ENCODE measurements at places on chromosomes 5 and 9. TPM values are rescaled to one million over a fixed set of nuclear protein-coding genes. Genes with fewer than 3 reads are reported as not detected.

DNA sequence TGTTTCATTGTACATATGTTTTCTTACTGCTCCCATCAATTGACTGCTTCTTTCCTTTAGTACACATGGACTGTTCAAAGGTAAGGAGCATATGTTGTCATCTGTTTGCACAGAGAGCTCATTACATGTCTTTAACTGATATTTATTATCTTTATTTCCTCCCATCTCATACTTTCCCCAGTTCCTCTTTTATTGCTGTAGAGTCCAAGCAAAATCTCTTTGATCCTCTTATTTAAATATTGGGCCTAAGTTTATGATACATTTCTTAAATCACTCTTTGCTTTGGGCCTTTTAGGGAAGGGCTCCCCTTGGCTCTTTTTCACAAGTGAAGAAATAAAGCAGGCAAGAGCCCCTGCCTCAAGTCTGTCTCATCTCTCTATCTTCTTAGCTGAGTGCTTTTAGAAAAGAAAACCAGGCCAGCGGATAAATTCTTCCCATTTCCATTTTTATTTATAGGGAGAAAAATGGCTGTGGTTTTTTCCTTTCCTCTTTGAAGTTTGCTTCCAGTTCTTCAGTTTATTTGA, 152.4 kb downstream of the DOCK2 start:
- no peaks in the 10 kb centered on the region for H3K27me3 ChIP-seq
- no peak overlapping the region for H3K27ac ChIP-seq
- H3K4me1 ChIP-seq: peaks cover 19% of the 10 kb centered on the region
- no peak overlapping the region for H3K4me3 ChIP-seq
- no peaks in the 10 kb centered on the region for H3K36me3 ChIP-seq

GRCh38 chr5:149356391-149356790, 1.5 kb upstream of the PCYOX1L start:
- no peaks in the 10 kb centered on the region for H3K27me3 ChIP-seq
- no peak overlapping the region for H3K27ac ChIP-seq
- peaks cover 19% of the 10 kb centered on the region for H3K36me3 ChIP-seq
- no peak for DNase-seq
- H3K4me1 ChIP-seq: peaks cover 12% of the 10 kb centered on the region
- H3K4me3 ChIP-seq: no peak overlapping the region

- H3K4me1 ChIP-seq: peaks cover 13% of the 10 kb centered on the region
- H3K4me3 ChIP-seq: no peak overlapping the region
- peaks cover 11% of the 10 kb centered on the region for H3K36me3 ChIP-seq
These were observed 46.8 kb downstream of the NLN start for GRCh38 chr5:65768723-65769346.

GRCh38 chr9:92393686-92394085, 10.7 kb downstream of the OGN start:
- no peak for DNase-seq
- H3K4me3 ChIP-seq: no peak overlapping the region
- no peaks in the 10 kb centered on the region for H3K27me3 ChIP-seq
- peaks cover 30% of the 10 kb centered on the region for H3K4me1 ChIP-seq
- peaks cover 13% of the 10 kb centered on the region for H3K36me3 ChIP-seq
- peak overlapping the region; percentile 66 for H3K27ac ChIP-seq

- H3K36me3 ChIP-seq: no peaks in the 10 kb centered on the region
- H3K4me1 ChIP-seq: peaks cover 27% of the 10 kb centered on the region
- DNase-seq: peak; percentile 53
- no peaks in the 10 kb centered on the region for H3K27me3 ChIP-seq
These were observed 1.5 kb downstream of the DOLK start for GRCh38 chr9:128945798-128946501.

DNA sequence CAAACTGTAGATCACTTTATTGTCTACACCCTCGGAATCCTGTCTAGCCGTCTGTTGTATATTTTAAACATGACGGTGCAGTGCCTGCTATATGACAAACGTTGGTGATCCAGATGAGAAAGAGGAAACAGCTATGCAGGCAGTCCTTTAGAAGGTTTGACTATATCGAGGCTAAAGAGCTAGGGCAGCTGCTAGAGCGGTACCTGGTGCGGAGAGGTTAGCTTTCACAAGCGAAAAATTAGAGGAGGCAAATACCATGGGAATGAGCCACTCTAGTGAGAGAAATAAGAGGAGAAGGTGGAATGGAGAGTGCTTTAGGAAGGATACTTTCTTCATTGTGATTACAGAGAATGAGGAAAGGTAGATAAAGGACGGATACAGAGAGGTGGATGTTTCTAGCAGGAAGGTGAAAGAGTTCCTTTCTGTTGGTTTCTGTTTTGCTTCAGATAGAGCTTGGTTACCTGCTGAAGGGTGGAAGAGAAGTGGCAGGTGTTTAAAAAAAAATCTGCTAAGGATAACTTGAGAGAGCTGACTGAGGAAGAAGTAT, 959 bp upstream of the FBXL17 start:
- no peaks in the 10 kb centered on the region for H3K36me3 ChIP-seq
- no peak for DNase-seq
- H3K27ac ChIP-seq: peak overlapping the region; percentile 96
- no peaks in the 10 kb centered on the region for H3K27me3 ChIP-seq
- peak overlapping the region; percentile 95 for H3K4me3 ChIP-seq

GRCh38 chr9:6625363-6625762, 20.2 kb downstream of the GLDC start:
- H3K4me3 ChIP-seq: no peak overlapping the region
- no peak overlapping the region for H3K27ac ChIP-seq
- no peak for DNase-seq

- no peak for DNase-seq
- H3K4me1 ChIP-seq: peaks cover 12% of the 10 kb centered on the region
- no peak overlapping the region for H3K27ac ChIP-seq
- peaks cover 14% of the 10 kb centered on the region for H3K27me3 ChIP-seq
These were observed 5.7 kb downstream of the CDO1 start for GRCh38 chr5:115810761-115811160.

DNA sequence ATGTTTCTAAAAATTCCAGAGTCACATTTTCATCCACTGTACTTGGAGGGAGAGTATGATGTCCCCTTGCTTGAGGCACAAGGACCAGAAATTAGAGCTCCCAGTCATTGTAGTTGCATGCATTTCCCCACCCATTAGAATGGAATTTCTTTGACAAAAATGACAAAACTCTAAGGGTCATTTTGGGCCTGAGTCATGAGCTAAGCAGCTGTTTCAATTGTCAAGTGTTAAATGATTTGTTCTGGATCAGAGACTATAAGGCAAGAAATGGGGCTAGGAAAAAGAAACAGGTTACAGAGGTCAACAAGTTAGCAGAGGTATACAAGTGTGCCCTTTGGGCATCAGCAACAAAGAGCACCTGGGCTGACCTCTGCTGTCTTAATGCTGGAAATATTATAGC, 131.2 kb upstream of the IQGAP2 start:
- H3K4me1 ChIP-seq: peaks cover 13% of the 10 kb centered on the region
- H3K4me3 ChIP-seq: no peak overlapping the region
- no peaks in the 10 kb centered on the region for H3K36me3 ChIP-seq
- no peak overlapping the region for H3K27ac ChIP-seq
- no peak for DNase-seq

DNA sequence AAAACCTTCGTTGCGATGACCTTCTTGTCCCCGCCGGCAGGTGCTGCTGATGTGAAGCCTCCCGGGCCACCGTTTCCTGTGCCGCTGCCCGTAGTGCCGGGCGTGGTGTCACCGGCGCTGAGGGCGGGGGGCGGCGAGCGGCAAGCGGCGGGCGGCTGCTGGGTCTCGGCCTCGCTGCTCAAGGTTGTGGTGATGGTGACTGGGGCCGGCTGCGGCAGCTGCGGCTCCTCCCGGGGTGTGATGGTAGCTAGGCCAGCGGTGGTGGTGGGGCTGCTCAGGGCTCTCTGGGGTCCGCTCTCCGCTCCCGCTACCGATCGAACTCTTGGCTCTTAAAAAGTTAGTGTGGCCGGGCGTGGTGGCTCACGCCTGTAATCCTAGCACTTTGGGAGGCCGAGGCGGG, 36.0 kb upstream of the PTPN3 start:
- H3K27me3 ChIP-seq: peaks cover 42% of the 10 kb centered on the region
- no peaks in the 10 kb centered on the region for H3K36me3 ChIP-seq
- no peaks in the 10 kb centered on the region for H3K4me1 ChIP-seq
- no peak overlapping the region for H3K4me3 ChIP-seq

DNA sequence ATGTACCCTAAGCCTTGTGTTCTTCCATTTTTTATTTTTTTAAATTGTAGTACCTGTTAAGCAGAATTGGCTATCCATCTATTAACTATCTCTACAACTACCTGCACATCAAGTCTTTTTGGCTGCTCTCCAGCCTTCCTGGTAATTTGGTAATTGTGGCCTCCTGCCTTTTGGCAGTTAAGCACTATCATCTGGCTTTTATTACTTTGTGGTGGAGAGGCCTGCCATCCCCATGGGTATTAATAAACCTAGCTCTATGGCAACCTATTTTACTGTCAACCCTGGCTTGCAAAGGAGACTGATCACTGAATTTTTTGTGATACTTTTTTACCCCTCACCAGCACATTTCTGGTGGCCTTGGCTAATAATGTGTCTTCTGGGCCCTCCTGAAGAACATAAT, 20.5 kb downstream of the SELENOP start:
- no peak for DNase-seq
- no peaks in the 10 kb centered on the region for H3K27me3 ChIP-seq
- H3K4me3 ChIP-seq: no peak overlapping the region

- peaks cover 3% of the 10 kb centered on the region for H3K4me1 ChIP-seq
- no peaks in the 10 kb centered on the region for H3K36me3 ChIP-seq
- DNase-seq: no peak
These were observed 25.9 kb downstream of the CDC42SE2 start for GRCh38 chr5:131289738-131290137.

The CDH18 gene
- total RNA-seq: not detected

The DDX46 gene
- total RNA-seq: 55.8 TPM

The TDRD7 gene
- 9.7 TPM for total RNA-seq

The CAAP1 gene
- 15.0 TPM for total RNA-seq
